Right renal cortex interstitium (tissue), 3 donors: ENCODE measurements at places on chromosomes 13 and 19.
A peak's percentile ranks its signal among the peaks of the same experiment; 100 is the strongest.

- no peak for DNase-seq
These were observed 17.4 kb downstream of the ZNF586 start for GRCh38 chr19:57786906-57787305.

GRCh38 chr19:53102756-53103233 is 427 bp downstream of the ZNF160 start:
- peak; percentile 13 for DNase-seq

DNA sequence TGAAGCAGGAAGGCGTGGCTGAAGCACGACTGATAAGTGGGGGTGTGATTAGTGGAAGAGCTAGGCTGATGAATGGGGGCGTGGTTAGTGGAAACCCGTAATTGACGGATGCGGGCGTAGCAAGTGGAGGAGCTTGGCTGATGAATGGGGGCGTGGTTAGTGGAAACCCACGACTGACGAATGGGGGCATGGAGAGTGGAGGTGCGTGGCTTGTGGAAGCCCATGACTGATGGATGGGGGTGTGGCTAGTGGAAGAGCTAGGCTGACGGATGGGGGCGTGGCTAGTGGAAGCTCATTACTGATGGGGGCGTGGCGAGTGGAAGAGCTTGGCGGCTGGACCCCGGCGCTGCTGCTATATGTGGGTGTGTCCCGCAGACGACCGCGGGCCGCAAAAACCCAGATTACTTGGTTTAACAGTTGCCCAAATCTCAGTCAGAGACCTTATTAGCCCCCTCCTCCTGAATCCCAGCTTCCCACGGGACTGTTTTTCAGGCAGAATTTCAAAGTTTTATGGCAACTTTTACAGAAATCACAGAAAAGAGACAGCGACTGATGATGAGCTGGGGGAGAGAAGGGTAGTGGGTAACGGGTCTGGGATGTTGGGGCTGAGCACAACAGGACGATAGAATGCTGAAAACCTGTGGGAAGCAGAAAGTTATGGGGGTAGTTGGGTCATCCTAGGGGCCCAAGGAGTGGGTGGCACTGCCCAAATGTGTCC is 9.0 kb upstream of the MEIS3 start:
- peak; percentile 78 for DNase-seq

GRCh38 chr13:30504081-30504480 is 38.3 kb upstream of the HMGB1 start:
- DNase-seq = no peak

GRCh38 chr19:41307954-41308449 is 2.0 kb upstream of the CCDC97 start:
- no peak for DNase-seq

- no peak for DNase-seq
These were observed 43.5 kb downstream of the SOX1 start for GRCh38 chr13:112110479-112110878.

GRCh38 chr13:36445278-36445677 is 13.0 kb downstream of the CCNA1 start:
- no peak for DNase-seq

- no peak for DNase-seq
These were observed 3.8 kb downstream of the DOCK9 start for GRCh38 chr13:98974053-98974452.

GRCh38 chr19:33868788-33869412 is 72.2 kb downstream of the KCTD15 start:
- no peak for DNase-seq

GRCh38 chr13:52428295-52428694 is 22.1 kb downstream of the VPS36 start:
- DNase-seq = no peak

GRCh38 chr13:104043184-104043583 is 977.0 kb upstream of the SLC10A2 start:
- DNase-seq = no peak

DNA sequence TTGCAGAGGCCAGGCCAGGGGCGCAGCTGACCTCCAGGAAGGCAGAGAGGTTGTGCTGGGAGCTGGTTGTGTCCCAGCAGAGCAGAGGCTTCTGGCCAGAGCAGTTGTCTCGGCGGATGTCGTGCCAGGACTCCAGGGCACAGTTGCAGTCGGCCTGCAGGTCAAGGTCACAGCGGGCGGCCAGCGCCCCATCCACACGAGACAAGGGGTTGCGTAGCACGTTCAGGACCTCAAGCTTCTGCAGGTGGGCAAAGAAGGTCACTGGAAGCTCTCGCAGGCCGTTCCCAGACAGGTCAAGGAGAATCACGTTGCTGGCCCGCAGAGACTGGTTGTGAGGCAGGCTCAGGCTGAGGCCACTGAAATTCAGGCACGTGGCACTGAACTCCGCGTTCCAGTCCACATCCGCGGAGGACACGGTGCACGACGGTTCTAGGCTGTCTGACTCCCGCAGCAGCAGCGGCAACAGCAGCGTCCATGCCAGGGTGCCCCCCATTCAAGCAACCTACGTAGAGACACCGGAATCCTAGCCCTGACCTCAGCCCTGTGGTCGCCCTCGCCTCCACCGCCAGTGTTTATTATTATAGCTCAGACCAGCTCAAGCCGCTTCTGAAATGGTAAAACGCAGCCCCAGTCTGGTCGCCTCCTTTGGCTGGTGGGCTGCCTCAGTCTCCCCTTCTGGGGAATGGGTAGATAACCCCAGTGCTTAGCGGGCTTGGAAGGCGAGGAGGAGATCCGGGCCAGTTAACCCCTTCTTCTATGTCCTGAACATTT is 766 bp downstream of the LRRC25 start:
- no peak for DNase-seq

- no peak for DNase-seq
These were observed 17.2 kb downstream of the RASA3 start for GRCh38 chr13:114115191-114115671.

- DNase-seq = no peak
These were observed 562.1 kb upstream of the ATXN8OS start for GRCh38 chr13:69545551-69545950.

DNA sequence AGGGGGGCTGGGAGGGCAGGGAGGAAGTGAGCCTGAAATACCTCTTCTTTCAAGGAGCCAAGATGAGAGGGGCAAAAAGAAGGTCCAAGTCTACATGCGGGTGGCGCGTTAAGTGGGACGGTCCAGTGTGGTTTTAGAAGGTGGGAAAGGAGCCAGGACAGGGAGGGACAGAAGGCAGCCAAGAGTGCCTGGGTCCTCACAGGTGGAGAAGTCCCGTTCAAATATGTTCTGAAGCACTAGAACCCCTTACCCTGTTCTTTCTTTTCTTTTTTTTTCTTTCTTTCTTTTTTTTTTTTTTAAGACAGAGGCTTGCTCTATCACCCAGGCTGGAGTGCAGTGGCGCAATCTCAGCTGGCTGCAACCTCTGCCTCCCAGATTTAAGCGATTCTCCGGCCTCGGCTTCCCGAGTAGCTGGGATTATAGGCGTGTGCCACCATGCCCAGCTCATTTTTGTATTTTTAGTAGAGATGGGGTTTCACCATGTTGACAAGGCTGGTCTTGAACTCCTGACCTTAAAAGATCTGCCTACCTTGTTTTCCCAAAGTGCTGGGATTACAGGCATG is 7.4 kb downstream of the CAMSAP3 start:
- no peak for DNase-seq

GRCh38 chr19:6070207-6070681 is 40.1 kb downstream of the RFX2 start:
- no peak for DNase-seq

GRCh38 chr19:3580156-3580934 is 4.9 kb upstream of the GIPC3 start:
- no peak for DNase-seq

GRCh38 chr13:54078271-54078870 is 1049.8 kb downstream of the OLFM4 start:
- DNase-seq = no peak

DNA sequence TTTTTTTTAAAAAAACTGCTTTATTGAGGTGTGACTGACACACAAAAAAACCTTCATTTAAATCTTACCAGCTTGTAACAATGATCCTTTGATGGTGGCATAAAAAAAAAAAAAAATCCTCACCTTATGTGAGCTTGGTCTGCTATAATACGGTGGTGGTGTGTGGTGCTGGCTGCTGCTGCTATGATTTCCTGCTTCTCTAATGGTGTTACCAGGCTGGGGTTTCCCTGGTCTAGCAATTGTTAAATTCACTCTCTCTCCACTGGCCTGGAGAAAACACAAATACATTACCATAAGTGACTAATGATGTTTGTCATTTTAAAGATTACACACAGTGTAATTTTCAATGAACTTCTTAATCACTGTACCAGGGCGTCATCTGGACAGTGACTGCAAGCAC is 60.6 kb downstream of the LNX2 start:
- DNase-seq = no peak

GRCh38 chr19:44308011-44308410 is 3.2 kb upstream of the ZNF235 start:
- DNase-seq = no peak

- DNase-seq = no peak
These were observed 109.2 kb downstream of the OLFM4 start for GRCh38 chr13:53137779-53138178.

DNA sequence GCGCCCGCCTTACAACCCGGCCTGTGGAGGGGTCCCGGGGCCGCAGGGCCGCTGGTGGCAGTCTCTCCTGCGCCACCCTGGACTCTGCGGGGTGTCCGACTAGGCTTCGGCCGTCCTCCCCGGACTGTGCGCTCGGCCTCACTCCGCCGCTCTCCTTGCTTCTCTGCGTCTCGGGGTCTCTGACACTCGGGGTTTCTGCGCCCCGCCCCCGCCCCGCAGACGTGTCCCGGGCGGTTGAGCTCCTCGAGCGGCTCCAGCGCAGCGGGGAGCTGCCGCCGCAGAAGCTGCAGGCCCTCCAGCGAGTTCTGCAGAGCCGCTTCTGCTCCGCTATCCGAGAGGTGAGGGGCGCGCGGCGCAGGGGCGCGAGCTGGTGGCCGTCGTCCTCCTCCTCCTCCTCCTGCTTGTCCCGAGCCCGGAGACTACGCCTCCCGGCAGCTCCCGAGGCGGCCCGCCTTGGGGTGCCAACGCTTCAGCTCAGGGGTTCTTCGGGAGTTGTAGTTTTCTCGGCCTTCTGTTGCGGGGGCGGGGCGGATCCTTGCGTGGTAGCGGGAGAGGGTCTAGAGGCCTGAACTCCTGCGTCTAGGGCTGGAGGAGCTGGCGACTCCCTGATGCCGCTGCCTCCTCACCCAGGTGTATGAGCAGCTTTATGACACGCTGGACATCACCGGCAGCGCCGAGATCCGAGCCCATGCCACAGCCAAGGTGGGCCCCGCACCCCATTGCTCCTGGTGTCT is 627 bp downstream of the LIN7B start:
- no peak for DNase-seq

GRCh38 chr13:113596321-113597200 is 12.0 kb downstream of the TFDP1 start:
- no peak for DNase-seq

GRCh38 chr13:28528388-28528787 is 33.5 kb upstream of the FLT1 start:
- no peak for DNase-seq

DNA sequence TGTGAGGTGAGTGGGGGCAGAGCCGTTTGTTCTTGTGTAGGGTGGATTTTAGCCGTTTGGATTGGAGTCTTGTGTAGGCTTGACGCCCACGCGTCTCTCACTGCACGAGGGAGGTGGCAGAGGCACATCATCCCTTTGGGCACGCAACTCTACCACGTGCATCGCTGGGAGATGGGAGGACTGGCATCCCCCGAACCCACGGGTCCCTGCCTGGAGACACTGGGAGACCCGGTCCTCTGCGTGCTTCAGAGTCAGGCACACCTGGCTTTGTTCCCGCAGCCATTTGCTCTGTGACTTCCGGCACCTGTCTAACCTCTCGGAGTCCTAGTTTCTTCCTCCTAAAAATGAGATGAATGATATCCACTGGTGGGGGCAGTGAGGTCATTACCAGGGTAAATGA is 6.4 kb downstream of the ARHGEF7 start:
- DNase-seq = no peak

- no peak for DNase-seq
These were observed 22.8 kb downstream of the ERICH6B start for GRCh38 chr13:45592758-45593157.

- no peak for DNase-seq
These were observed 9.9 kb upstream of the ZNF227 start for GRCh38 chr19:44202470-44202869.

GRCh38 chr19:6126335-6126974 is 9.0 kb upstream of the ACSBG2 start:
- DNase-seq = no peak

DNA sequence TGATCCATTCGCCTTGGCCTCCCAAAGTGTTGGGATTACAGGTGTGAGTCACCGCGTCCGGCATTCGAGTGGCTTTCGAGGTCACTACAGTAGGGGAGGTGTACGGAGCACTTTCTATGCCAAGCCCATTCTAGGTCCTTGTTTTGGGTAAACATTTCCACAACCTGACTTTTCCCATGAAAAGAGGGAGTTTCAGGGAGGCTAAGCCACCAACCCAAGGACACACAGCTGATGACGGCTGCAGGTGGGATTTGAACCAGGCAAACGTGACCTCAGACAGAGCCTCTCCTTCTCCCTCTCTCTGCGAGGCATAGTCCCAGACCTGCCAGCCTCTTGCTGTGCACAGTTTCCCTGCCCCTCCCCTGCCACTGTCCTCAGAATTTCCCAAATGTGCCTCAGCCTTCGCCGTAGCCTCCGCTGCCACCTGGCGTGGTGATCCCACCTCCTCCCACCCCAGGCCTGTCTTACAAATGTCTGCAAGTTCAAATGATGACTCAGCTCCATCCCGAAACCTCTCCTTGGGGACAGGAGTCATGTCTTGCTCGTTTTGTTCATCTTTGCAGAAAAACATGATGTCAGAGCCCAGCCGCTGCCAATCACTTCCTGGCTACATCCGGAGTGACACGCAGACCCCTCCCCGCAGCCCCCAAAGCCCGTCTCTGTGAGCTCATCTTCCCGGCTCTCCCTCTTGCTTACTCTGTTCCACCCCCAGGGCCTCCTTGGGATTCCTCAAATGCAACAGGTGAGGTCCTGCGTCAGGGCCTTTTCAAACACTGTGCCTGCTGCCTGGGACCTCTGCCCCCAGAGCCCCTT is 6.6 kb upstream of the GADD45B start:
- no peak for DNase-seq

GRCh38 chr13:53197424-53197823 is 168.8 kb downstream of the OLFM4 start:
- no peak for DNase-seq
